ENCODE measurements at places on chromosomes 1 and 21.

GRCh38 chr1:79667848-79668696, 661.5 kb upstream of the ADGRL4 start:
- H3K36me3 ChIP-seq = no peaks in the 10 kb centered on the region
- H3K4me1 ChIP-seq = peaks cover 1% of the 10 kb centered on the region
- H3K27ac ChIP-seq = no peak overlapping the region
- no peak overlapping the region for H3K4me3 ChIP-seq
- no peak for DNase-seq

GRCh38 chr21:37927711-37928110, 11.5 kb upstream of the KCNJ6 start:
- no peaks in the 10 kb centered on the region for H3K27me3 ChIP-seq
- no peaks in the 10 kb centered on the region for H3K4me1 ChIP-seq

DNA sequence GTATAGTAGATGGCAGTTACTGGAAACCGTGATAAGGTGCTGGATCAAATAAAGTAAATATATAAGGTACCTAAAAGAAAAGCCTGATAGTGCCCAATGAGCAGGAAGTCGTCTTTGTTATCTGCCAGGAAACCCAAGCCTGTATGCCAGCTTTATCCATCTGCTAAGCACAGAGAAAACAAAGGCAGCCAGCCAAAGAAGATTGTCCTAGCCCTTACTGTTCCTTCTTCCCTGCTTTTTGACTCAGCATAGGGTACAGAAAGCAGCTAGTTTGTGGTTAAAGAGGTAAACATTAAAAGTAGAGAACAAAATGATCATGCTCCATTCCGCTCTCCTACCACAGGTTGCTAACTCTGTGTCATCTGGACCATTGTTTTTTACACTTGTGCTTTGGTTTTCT, 10.1 kb downstream of the KRTAP22-2 start:
- H3K4me3 ChIP-seq = no peak overlapping the region
- H3K27ac ChIP-seq = peak overlapping the region; percentile 14
- DNase-seq = no peak
- no peaks in the 10 kb centered on the region for H3K36me3 ChIP-seq
- no peaks in the 10 kb centered on the region for H3K27me3 ChIP-seq

- DNase-seq = no peak
- no peaks in the 10 kb centered on the region for H3K27me3 ChIP-seq
- peaks cover 64% of the 10 kb centered on the region for H3K36me3 ChIP-seq
- no peak overlapping the region for H3K27ac ChIP-seq
- H3K4me3 ChIP-seq = no peak overlapping the region
These were observed 2.4 kb downstream of the CHTOP start for GRCh38 chr1:153636312-153636711.

DNA sequence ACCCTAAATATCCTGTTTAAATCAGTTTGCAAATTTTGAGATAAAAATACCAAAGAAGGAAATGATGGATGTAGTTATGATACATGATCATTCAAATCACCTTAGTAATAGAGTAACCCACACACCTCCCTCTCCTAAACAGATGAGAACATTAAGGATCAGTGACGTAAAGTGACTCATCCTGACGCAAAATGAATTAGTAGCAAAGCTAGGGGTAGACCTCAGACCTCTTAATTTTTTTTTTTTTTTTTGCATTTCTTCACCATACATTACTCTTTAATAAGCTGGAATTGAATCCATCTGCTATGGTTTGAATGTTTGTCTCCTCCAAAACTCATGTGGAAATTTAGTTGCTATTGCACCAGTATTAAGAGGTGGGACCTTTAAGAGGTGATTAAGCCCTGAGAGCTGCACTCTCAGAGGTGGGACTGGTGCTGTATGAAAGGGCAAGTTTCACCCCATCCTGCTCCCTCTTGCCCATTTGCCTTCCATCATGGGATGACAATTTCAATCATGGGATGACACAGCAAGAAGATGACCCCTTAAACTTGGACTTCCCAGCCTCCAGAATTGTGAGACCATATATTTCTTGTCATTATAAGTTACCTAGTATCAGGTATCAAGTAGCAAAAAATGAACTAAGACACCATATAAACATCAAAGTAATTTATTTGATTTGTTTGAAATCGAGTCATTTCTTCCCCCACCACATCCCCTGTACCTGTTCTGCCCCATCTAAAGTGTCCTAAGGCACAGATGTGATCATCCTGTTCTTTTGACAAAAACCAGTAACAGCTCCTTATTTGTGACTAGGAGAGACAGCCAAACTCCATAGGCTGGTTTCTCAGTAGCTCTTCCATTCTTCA, 114.6 kb upstream of the DUSP10 start:
- no peak for DNase-seq
- no peak overlapping the region for H3K4me3 ChIP-seq
- H3K27me3 ChIP-seq = no peaks in the 10 kb centered on the region
- peaks cover 1% of the 10 kb centered on the region for H3K4me1 ChIP-seq
- H3K27ac ChIP-seq = no peak overlapping the region

- H3K27me3 ChIP-seq = no peaks in the 10 kb centered on the region
- H3K4me1 ChIP-seq = no peaks in the 10 kb centered on the region
- DNase-seq = no peak
- no peak overlapping the region for H3K4me3 ChIP-seq
These were observed 87.3 kb downstream of the PTPRU start for GRCh38 chr1:29323636-29324035.

DNA sequence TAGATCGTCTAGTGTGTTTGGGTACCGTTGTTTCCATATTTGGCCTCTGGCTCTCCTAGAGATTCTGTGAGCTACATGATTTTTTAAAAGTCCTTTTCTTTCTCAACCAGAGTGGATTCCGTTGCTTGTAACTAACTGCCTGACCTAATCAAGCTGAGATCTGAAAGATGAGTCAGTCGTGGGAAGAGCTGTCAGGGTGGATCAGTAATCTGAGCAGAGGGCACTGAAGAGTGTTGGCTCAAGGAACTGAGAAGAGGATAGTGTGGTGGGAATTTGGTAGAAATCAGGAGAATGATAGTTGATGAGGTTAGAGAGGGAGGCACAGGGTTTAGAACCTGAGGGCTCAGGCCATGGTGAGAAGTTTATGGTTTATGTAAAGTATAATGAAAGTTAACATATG, 52.2 kb downstream of the TRAF5 start:
- no peak for DNase-seq
- H3K36me3 ChIP-seq = peaks cover 2% of the 10 kb centered on the region
- H3K27me3 ChIP-seq = no peaks in the 10 kb centered on the region
- no peak overlapping the region for H3K27ac ChIP-seq
- H3K4me1 ChIP-seq = peaks cover 7% of the 10 kb centered on the region
- no peak overlapping the region for H3K4me3 ChIP-seq

GRCh38 chr1:147509786-147510395, 31.4 kb upstream of the BCL9 start:
- DNase-seq = no peak
- H3K27me3 ChIP-seq = peaks cover 2% of the 10 kb centered on the region
- H3K4me1 ChIP-seq = peaks cover 14% of the 10 kb centered on the region
- H3K27ac ChIP-seq = no peak overlapping the region
- H3K4me3 ChIP-seq = no peak overlapping the region

DNA sequence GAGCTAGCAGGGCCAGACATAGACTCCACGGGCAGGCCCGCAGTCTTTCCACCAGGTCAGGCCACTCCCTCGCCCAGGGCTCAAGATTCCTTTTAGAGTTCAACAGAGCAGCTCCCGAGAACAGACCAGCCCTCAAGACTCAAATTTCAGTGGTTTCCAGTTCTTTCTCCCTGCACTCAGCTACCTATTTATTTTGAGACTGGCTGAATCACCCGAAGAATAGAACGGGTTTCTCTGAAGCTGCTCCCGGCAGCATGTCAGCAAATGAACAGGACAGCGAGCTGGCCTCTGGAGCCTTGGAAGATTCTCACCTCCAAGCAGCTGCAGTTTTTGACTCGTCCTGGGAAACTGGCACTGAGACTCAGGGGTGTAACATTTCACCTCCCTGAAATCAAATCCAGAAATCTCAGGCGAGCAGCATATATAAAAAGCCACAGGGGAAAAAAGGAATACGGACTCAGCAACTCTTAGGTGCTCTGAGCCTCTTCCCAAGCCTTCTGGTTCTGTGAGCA, 177.9 kb downstream of the CLIC6 start:
- H3K27ac ChIP-seq = peak overlapping the region; percentile 29
- no peak overlapping the region for H3K4me3 ChIP-seq
- no peaks in the 10 kb centered on the region for H3K36me3 ChIP-seq
- no peaks in the 10 kb centered on the region for H3K27me3 ChIP-seq
- DNase-seq = peak; percentile 8

- no peak overlapping the region for H3K27ac ChIP-seq
- no peaks in the 10 kb centered on the region for H3K27me3 ChIP-seq
- no peaks in the 10 kb centered on the region for H3K36me3 ChIP-seq
- no peaks in the 10 kb centered on the region for H3K4me1 ChIP-seq
- H3K4me3 ChIP-seq = no peak overlapping the region
- no peak for DNase-seq
These were observed 339.6 kb downstream of the NUF2 start for GRCh38 chr1:163661391-163661790.

DNA sequence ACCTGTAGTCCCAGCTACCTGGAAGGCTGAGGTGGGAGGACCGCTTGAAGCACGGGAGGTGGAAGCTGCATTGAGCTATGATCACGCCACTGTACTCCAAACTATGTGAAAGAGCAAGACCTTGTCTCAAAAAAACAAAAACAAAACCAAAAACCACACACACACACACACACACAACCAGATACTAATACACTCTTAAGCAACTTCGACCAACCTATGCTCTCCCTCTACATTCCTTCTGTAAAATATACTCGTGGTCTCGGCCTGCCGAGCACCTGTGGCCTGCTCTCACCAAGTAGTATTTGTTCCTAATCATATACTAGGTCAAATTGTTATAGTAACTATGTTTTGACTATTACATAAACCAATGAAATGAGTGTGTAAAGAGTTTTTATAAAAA, 13.5 kb upstream of the SYT2 start:
- peaks cover 49% of the 10 kb centered on the region for H3K36me3 ChIP-seq
- no peaks in the 10 kb centered on the region for H3K27me3 ChIP-seq
- no peak overlapping the region for H3K27ac ChIP-seq
- no peaks in the 10 kb centered on the region for H3K4me1 ChIP-seq
- DNase-seq = no peak
- no peak overlapping the region for H3K4me3 ChIP-seq

- H3K27ac ChIP-seq = no peak overlapping the region
- H3K4me1 ChIP-seq = no peaks in the 10 kb centered on the region
- no peak overlapping the region for H3K4me3 ChIP-seq
- no peak for DNase-seq
- H3K27me3 ChIP-seq = no peaks in the 10 kb centered on the region
These were observed 556.7 kb upstream of the TMPRSS15 start for GRCh38 chr21:18960306-18960705.

DNA sequence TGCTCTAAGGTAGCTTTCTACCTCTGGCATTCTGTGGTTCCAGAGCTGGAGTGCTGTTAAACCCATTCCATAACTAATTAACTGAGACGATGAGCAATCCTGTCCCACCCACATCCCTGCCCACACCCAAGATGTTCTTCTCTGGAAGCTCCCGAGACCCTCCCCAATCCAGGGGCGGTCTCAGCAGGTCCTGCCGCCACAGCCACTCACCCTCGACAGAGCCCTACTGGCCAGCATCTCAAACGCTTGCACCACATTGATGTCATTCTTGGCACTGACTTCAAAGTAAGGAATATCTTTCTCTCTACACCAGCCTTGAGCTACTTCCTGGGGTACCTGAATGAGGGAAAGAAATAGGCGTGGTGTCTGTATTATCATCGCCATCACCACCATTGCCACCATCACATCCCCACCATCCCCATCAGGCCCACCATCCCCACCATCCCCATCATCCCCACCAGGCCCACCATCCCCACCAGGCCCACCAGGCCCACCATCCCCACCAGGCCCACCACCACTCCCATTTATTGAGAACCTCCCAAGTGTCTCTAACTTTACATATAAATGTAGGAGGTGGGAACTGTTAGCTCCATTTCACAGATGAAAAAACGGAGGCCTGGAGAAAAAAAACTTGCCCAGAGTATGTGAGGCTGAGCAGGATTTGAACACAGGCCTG, 17.7 kb downstream of the RAB7B start:
- peaks cover 2% of the 10 kb centered on the region for H3K4me1 ChIP-seq
- no peak for DNase-seq
- no peak overlapping the region for H3K4me3 ChIP-seq
- H3K27me3 ChIP-seq = no peaks in the 10 kb centered on the region

DNA sequence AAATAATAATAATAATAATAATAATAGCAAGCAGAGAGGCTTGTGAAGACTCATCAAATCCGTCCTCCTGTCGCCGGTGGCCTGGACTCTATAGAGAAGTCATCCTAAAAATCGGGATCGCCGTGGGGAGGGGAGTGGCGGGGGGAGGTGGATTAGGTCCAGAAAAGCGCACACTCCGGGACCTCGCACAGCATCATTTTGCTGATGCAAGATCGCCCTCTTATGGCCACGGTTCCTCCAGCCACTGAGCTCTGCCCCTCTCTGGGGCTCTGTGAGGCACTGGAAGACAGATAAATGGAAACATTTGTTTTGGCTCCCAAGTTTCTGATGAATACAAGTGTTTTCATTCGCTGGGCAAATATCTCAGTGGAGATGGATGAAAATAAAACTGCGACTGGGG, 612.0 kb downstream of the MATN1 start:
- H3K4me1 ChIP-seq = no peaks in the 10 kb centered on the region
- H3K36me3 ChIP-seq = no peaks in the 10 kb centered on the region
- H3K4me3 ChIP-seq = no peak overlapping the region
- H3K27ac ChIP-seq = no peak overlapping the region
- H3K27me3 ChIP-seq = no peaks in the 10 kb centered on the region
- DNase-seq = peak; percentile 55

- H3K4me1 ChIP-seq = peaks cover 5% of the 10 kb centered on the region
- no peaks in the 10 kb centered on the region for H3K27me3 ChIP-seq
- peaks cover 46% of the 10 kb centered on the region for H3K36me3 ChIP-seq
- peak overlapping the region; percentile 23 for H3K4me3 ChIP-seq
- no peak overlapping the region for H3K27ac ChIP-seq
These were observed 2.1 kb downstream of the C1orf35 start for GRCh38 chr1:228100822-228101613.

DNA sequence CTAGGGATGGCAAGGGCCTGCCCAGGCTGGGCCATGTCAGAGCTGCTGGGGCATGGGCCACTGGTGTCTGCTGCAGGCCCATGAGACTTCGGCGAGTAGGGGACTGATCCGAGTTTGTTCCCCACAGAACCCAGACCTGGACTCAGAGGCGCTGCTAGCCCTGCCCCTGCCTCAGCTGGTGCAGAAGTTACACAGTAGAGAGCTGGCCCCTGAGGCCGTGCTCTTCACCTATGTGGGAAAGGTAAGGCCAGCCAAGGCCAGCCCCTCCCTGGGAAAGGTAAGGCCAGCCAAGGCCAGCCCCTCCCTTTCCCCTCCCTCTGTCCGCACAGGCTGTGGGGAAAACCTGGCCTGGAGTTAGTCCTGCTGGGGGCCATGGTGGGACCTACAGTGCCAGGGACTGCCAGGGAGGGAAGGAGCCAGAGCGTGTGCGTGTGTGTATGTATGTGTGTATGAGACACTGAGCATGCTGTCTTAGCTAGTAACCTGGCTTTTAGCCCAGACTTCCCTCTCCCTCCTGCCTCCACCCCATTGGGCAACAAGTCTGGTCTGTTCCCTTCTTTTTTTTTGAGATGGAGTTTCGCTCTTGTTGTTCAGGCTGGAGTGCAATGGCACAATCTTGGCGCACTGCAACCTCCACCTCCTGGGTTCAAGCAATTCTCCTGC, 8.0 kb downstream of the FAAH start:
- no peak for DNase-seq
- H3K36me3 ChIP-seq = no peaks in the 10 kb centered on the region
- H3K4me3 ChIP-seq = no peak overlapping the region
- H3K4me1 ChIP-seq = peaks cover 5% of the 10 kb centered on the region
- no peak overlapping the region for H3K27ac ChIP-seq

All from neuronal stem cell (in vitro differentiated cells).